ENCODE measurements at places on chromosomes 2 and 18.

- no peak for DNase-seq
These were observed 1.1 kb upstream of the MAB21L4 start for GRCh38 chr2:240896871-240897692.

DNA sequence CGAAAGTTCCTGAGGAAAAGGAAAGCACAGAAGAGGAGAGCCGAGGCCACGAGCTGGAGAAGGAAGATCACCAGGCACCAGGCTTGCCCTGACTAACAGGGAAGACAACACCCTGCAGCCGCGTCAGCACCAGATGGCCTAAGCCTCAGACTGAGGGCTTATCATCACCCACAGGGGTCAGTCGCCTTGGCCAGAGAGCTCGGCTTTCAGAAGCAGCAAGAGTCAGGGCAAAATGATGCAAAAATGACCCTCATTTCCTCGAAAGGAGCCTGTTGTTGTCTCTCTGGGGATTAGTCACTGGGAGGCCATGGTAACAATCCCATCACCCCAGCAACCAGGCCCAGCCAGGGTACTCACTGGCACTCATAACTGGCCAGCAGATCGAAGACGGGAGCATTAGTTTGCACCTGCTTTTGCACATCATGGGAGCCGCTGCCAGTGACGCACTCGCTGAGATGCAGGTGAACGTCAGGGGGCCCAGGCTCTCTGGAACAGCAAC lies 42.7 kb upstream of the ZFP36L2 start:
- DNase-seq, result no peak

DNA sequence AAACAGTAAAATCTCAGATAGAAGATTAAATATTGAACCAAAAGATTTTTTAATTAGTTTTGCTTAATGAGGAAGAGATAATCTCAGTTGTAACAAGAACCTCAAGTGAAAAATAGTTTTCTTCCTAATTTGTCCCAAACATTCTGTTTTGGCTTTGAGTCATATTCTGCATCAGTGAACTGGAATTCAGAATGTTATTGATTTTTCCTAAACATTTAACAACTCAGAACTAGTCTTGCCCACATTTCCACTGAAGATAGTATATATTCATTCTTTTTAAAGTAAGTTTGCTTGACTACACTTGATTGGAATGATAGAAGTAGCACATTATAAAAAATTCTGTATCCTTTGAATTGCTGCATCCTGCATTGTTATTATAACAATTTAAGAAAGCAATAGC lies 85.7 kb upstream of the UGP2 start:
- no peak for DNase-seq

- peak; percentile 99 for DNase-seq
These were observed 695 bp upstream of the CTDP1 start for GRCh38 chr18:79678665-79679551.

DNA sequence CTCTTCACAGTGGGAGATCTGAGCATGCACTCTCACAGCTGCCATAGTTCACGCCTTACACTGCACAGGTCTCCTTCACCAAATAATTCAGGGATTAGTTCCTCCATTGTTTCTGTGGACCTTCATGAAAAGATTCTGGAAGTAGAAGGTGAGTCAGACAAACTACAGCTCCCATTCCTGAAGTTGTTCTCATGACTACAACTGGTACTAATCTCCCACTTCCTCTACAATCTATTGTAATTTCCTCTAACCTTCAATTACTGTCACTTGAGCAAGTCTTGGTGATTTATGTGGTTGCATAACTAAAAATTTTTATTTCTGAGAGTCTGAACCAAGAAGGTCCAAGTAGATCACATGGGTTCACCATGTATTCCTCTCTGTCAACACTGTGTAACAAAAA lies 128.7 kb downstream of the XIRP2 start:
- DNase-seq, result no peak

DNA sequence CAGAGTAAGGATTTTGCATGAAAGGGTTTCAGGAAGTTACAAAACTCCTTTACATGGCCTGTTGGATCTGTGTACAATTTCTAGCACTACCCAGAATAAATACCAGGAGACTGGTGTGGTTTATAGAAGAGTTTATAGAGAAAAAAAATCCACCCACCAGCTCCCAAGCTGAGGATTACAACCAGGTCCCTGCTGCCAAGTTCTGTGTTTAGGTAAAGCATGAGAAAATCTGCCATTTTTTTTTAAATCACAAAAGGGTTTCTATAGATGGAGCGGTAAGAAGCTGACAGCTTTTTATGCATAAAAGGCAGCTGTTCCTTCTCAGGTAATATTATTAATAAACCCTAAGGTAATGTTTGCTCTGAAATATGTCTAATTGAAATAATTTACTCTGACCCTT lies 545.4 kb upstream of the ZEB2 start:
- no peak for DNase-seq

DNA sequence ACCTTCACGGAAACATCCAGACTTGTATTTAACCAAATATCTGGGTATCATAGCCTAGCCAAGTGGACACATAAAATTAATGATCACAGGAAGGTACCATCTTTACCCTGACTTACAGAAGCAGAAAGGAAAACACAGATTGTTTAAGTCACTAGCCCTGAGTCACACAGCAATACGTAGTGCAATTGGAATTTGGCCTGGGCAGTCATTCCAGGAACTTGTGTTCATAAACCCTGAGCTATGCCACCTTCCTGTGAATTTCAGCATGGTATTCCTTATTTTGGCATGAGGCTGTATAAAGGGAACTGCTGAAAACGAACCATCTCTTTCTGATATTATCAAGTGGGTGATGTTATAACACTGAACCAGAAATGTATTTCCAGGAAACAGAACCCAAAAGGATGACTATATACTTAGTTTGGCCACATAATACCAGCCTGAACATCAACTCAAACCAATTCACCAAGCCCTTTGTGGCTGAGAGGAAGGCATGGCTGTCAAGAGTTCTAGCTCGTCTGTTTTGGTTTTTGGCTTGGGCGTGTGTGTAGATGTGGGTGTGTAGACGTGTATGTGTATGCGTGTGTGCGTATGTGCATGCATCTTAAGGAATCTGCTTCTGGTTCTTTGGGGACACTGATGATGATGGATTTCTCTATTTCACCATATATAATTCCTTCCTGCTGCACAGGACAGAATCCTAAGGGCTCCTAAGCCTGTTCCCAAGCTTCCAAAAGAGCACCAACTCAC lies 533.4 kb upstream of the ID2 start:
- no peak for DNase-seq
